ENCODE measurements at places on chromosomes 5 and 9.

DNA sequence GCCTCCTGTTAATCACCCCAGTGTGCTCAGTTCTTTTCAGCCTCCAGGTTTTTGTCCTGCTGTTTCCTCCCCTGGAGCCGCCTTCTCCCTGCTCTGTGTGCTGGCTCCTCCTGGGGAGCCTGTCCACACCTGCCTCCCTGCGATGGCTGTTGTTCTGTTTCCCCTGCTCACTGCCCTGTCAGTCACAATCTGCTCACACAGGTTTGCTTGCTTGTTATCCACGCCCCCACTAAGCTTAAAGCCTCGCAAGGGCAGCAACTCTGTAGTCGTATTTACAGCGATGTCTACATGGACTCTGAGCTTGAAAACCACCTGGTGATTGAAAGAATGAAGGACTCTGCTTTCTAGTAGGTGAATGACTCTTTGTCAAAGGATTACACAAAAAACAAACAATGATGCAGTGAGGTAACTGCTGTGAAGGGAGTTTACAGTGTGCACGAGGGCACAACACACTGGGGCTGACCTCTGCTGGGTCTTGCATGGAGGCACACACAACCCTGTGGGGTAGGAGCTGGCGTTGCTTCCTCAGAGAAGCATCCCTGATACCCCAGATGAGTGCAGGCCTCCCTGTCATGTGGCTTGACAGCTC, 39.6 kb upstream of the TEX48 start:
- DNase-seq: no peak

DNA sequence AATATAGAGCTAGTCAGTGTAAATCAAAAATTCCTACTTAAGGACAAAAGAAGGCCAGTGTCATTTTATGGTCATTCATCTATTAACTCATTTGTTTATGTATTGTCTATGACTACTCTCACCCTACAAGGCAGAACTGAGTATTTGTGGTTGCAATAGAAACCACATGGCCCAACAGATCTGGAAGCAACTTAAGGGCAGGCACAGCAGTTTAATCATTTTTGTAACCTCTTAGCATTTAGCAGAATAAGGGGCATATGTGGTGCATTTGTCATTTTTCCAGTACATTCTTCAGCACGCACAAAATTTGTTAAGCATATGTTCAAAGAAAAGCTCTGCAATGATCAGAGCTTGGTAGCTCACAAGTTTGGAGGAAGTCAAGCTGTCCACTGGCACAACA, 1.1 kb downstream of the FKBP15 start:
- no peak for DNase-seq

DNA sequence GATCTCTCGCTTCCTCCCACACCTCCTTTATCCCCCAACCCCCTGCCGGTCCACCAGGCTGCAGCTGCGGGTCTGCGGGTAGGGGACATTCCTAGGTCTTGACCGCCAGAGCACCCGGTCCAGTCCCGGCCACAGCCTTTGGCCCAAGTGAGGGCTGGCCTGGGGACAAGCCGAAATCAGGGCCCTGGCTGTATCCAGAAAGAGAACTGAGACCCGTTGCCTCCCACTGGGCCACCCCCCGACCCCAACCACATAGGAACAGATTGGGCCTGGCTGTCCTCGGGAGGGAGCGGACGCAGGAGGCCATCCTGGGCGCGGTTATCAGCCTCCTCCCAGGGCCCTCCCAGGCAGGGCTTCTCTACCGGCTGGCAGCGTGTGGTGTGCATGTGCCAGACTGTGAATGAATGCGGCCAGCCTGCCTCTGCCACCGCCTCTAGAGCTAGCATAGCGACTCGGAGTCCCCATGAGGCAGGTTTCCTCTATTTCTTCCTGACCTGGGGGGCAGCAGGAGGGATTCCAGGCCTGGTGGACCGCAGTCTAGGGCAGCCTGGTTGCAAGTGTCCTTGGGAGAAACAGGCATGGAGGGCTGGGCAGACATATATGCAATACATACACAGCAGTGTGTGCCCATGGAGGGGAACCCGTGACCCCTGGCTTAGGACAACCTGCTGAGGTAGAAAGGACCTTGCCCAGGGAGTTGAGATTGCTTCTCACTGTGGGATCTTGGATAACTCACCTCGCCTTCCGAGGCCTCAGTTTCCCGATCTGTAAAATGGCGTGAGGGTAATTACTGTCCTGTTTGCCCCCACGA, 1.2 kb downstream of the N4BP3 start:
- peak; percentile 43 for DNase-seq

DNA sequence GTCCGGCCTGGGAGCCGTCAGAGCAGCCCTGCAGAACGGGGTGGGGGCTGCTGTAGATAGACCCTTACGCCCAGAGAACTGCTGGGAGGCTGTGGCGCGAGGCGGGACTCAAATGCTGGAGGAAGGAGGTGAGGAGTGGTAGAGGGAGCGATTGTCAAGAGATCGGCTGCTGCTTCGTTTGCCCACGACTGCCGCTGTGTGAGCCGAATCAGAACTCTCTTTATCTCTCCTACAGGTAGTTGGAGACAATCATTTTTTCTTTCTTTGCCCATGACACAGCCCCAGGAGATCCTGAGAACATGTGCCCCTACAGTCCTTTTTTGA, 456 bp downstream of the ZNF79 start:
- DNase-seq: peak; percentile 38

DNA sequence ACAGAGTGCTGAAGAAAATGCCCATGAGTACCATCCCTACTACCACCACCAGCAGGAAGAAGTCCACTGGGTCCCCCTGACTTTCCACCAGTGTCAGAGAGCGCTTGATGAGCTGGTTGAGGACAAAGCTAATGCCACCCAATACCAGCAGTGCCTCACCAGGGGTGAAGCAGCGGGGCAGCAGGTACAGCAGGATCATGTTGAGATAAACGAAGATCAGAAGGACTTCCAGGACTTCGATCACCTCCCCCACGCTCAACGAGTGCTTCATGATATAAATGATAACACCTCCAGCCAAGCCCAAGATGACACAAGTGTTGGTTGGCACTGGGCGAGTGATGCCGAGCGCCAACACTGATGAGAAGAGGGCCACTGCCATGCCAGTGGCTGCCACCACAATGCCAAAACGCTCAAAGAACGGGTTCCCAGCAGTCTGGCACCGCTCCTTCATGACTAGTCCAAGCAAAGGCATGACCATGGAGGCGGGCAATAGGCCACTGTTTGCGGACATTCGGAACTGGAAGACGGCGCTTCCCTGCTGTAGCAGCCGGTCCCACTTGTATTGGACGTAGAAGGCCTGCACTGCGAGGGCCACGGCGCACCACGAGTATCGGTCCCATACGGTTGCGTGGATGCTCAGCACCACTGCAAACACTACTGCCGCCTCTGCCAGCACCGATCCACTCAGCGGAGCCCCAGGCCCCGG, 679 bp downstream of the DOLK start:
- DNase-seq: no peak

Data from activated CD4-positive, alpha-beta T cell treated with anti-CD3 and anti-CD28 coated beads, Interleukin-2, amount 50 U/mL, for 1 hour (primary cell).